ENCODE measurements at places on chromosomes 2 and 18. TPM values are rescaled to one million over a fixed set of nuclear protein-coding genes. Genes with fewer than 3 reads are reported as not detected.

The MC2R gene
- 0.15 TPM for total RNA-seq

The FAM237A gene
- total RNA-seq = not detected

The SLC5A7 gene
- not detected for total RNA-seq

- H3K36me3 ChIP-seq = no peaks in the 10 kb centered on the region
- H3K4me3 ChIP-seq = no peak overlapping the region
- no peak for DNase-seq
- no peaks in the 10 kb centered on the region for H3K4me1 ChIP-seq
- no peaks in the 10 kb centered on the region for H3K27me3 ChIP-seq
These were observed 14.9 kb upstream of the GNAL start for GRCh38 chr18:11674119-11674518.

The STON1 gene
- 0.82 TPM for total RNA-seq

- DNase-seq = peak; percentile 56
- H3K36me3 ChIP-seq = no peaks in the 10 kb centered on the region
- peaks cover 27% of the 10 kb centered on the region for H3K4me1 ChIP-seq
- no peaks in the 10 kb centered on the region for H3K27me3 ChIP-seq
- H3K27ac ChIP-seq = peak overlapping the region; percentile 34
- peak overlapping the region; percentile 38 for H3K4me3 ChIP-seq
These were observed 476.0 kb downstream of the EIPR1 start for GRCh38 chr2:2901384-2902345.

DNA sequence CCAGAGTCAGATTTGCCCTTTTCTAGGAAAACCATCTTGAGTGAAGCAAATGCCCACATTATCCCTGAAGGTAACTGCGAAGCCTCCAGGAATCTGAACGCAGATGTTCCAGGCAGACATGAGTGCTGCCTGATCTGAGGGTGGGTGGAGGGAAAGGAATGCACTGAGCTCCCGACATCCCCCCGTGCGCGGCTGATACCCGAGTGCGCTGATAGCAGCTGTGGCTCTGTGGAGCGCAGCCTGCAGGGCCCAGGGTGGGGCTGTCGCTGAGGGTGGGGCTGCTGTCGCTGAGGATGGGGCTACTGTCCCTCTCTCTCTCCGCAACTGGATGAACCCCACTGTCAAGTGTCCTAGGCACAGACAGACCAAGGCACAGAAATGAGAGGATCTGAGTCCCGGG, 82.4 kb downstream of the GFPT1 start:
- H3K36me3 ChIP-seq = no peaks in the 10 kb centered on the region
- H3K4me1 ChIP-seq = 0 out of 2 replicates have a peak, but pooled peaks cover 5% of the 10 kb centered on the region
- no peak overlapping the region for H3K4me3 ChIP-seq
- H3K27ac ChIP-seq = no peak overlapping the region

The FAM124B gene
- not detected for total RNA-seq

The ONECUT2 gene
- 0.03 TPM for total RNA-seq

DNA sequence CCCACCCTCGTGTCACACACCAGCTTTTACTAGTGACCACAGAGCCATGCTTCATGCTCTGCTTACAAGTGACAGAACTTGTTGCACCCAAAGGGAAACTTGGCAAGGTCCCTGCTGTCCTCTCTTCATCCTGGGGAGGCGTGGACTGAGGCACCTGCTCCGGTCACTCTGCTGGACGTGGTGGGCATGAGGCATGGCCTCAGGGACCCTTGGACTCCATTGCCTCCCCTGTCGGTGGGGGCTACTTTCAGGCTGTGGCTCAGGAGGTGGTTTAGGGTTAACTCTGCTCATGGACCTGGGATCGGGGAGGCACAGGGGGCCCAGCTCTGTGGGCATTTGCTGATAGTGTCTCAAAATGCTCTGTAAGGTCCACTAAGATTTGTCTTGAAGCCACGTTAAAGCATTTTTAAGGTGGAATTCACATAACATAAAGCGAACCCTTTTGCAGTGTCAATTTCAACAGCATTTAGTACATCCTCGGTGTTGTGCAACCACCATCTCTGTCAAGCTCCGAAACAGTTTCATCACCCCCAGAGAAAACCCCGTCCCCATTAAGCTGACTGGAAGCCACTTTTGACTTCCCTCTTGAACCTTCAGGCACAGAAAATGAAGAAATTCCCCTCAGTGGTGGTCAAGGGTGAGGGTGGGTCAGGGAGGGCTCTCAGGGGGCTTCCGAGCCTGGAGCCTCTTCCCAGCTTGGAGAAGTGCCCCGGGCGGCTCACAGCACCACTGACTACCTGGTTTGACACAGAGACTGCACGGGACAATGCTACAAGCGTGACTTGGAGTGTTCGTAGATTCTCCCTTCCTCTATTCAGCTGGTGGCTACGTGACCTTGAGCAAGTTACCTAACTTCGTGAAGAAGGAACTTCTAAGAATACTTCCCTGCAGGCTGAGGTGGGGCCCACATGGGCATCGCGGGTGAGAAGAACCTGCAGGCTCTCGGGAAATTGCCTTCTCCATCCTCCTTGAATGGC, 100.0 kb upstream of the HDAC4 start:
- no peaks in the 10 kb centered on the region for H3K27me3 ChIP-seq
- no peak for DNase-seq
- no peak overlapping the region for H3K27ac ChIP-seq
- H3K36me3 ChIP-seq = no peaks in the 10 kb centered on the region

The SLC35F5 gene
- 17.3 TPM for total RNA-seq

DNA sequence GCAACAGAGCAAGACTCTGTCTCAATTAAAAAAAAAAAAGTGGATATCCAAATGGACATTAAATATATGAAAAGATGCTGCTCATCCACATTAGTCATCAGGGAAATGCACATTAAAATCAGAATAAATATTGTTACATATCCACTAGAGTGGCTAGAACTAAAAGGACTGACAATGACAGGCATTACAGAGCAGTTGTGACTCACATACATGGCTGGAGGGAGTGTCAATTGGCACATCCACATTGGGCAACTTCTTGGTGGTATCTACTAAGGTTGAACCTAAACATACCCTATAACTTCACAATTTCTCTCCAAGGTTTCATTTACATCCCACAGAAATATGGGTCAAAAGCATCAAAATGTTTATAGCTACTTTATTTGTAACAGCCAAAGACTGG, 14.0 kb upstream of the DNER start:
- no peaks in the 10 kb centered on the region for H3K4me1 ChIP-seq
- no peaks in the 10 kb centered on the region for H3K27me3 ChIP-seq
- no peak overlapping the region for H3K4me3 ChIP-seq
- H3K36me3 ChIP-seq = no peaks in the 10 kb centered on the region
- H3K27ac ChIP-seq = no peak overlapping the region

GRCh38 chr18:57811477-57812125, 8.5 kb upstream of the ATP8B1 start:
- H3K4me1 ChIP-seq = no peaks in the 10 kb centered on the region
- no peak overlapping the region for H3K27ac ChIP-seq
- no peaks in the 10 kb centered on the region for H3K36me3 ChIP-seq
- H3K4me3 ChIP-seq = no peak overlapping the region

GRCh38 chr2:136242687-136243277, 124.8 kb upstream of the CXCR4 start:
- no peaks in the 10 kb centered on the region for H3K36me3 ChIP-seq
- H3K27me3 ChIP-seq = no peaks in the 10 kb centered on the region
- no peak overlapping the region for H3K27ac ChIP-seq
- H3K4me1 ChIP-seq = peaks cover 21% of the 10 kb centered on the region

The POLR1A gene
- total RNA-seq = 51.6 TPM

- no peak overlapping the region for H3K4me3 ChIP-seq
- no peak overlapping the region for H3K27ac ChIP-seq
- no peaks in the 10 kb centered on the region for H3K36me3 ChIP-seq
- H3K27me3 ChIP-seq = peaks cover 3% of the 10 kb centered on the region
These were observed 65.6 kb downstream of the STK39 start for GRCh38 chr2:168181825-168182224.

The APOB gene
- total RNA-seq = 1.1 TPM

The CFLAR gene
- 99.5 TPM for total RNA-seq

- no peak overlapping the region for H3K27ac ChIP-seq
- no peaks in the 10 kb centered on the region for H3K36me3 ChIP-seq
- no peaks in the 10 kb centered on the region for H3K4me1 ChIP-seq
- H3K27me3 ChIP-seq = 0 out of 2 replicates have a peak, but pooled peaks cover 3% of the 10 kb centered on the region
- no peak overlapping the region for H3K4me3 ChIP-seq
- no peak for DNase-seq
These were observed 8.1 kb upstream of the CYP26B1 start for GRCh38 chr2:72155737-72156136.

The SOX11 gene
- total RNA-seq = 0.03 TPM

The SERPINB2 gene
- total RNA-seq = 12.5 TPM

The ARHGAP28 gene
- total RNA-seq = not detected
